GM23338 (cell line): ENCODE measurements at places on chromosomes 7 and 10. TPM values are rescaled to one million over a fixed set of nuclear protein-coding genes. Genes with fewer than 3 reads are reported as not detected.
A peak's percentile ranks its signal among the peaks of the same experiment; 100 is the strongest.

GRCh38 chr7:14834456-14834855 lies 68.1 kb downstream of the DGKB start:
- no peak for DNase-seq

Gene IGFBP3
- polyA plus RNA-seq, result 7.6 and 11.3 TPM in 2 replicates

Gene MNX1
- polyA plus RNA-seq, result 0.14 and 0.24 TPM in 2 replicates

Gene TMEM236
- polyA plus RNA-seq, result 0.03 and 0.05 TPM in 2 replicates

DNA sequence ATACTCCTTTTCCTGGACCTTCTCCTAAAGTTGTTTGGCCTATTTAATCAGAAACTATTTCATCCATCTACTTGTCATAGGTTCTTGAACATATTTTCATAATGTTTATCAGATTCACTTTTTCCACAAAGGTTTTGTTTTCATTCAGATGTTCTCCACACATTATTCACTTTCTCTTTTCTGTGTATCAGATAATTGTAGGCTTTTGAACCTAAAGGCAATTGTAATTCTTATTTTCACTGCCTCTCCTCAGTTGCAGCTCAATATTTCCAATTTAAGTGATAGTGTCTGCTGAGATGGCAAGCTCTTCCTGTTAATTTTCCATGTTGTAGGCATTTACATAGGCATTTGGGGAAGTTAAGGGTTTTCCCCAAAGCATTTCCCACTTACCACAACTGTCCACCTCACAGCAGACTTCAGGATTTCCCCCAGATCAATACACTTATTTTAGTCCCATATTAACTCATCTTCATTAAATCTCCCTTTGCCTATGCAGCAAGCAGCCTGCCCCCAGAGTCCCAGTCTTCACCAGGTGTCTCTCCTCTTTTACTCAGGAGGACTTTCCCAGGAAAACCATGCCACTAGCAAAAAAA lies 12.3 kb upstream of the IKZF1 start:
- DNase-seq, result no peak

- no peak for DNase-seq
Measured at GRCh38 chr7:78043159-78043558, 244.6 kb downstream of the PHTF2 start.

GRCh38 chr7:5488286-5488878 lies 64.7 kb upstream of the TNRC18 start:
- peak; percentile 37 for DNase-seq

Gene PODXL
- 215 and 220 TPM in 2 replicates for polyA plus RNA-seq

Gene CADPS2
- polyA plus RNA-seq, result 15.1 and 16.3 TPM in 2 replicates
